H1 (cell line): ENCODE measurements at places on chromosomes 5 and 9. TPM values are rescaled to one million over a fixed set of nuclear protein-coding genes. Genes with fewer than 3 reads are reported as not detected.

GRCh38 chr5:36878392-36879082, 2.0 kb downstream of the NIPBL start:
- peak overlapping the region; percentile 93 for H3K4me3 ChIP-seq
- DNase-seq = no peak
- no peaks in the 10 kb centered on the region; the same call in 1 of the 2 replicates for H3K4me1 ChIP-seq
- no peaks in the 10 kb centered on the region for H3K27me3 ChIP-seq

DNA sequence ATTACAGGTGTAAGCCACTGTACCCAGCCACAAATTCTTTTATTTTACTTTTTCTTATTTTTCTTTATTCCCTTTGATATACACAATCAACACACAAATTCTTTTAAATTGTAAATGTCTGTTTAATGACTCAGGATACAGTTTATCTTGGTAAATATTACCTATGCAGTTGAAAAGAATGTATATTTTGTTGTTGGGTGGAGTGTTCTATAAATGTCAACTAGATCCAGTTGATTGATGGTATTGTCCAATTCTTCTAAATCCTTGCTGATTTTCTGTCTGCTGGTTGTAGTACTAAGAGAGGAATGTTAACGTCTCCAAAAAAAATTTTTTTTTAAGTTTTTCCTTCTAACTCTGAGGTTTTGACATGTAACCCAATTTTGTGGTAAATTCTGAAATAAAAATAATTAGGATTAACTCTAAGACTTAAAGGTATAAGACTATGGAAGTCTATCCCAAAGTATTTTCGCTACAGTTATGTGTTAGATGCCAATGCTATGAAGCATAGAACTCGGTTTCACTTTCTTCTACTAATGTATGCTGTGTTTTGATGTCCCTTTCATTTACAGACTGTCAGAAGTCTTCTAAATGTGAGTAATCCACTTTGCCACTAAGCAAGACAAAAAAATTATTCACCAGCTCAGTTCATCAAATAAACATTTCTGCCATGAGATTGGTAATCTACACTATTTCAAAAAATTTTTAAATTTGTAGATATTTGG, 720.2 kb upstream of the C9orf72 start:
- H3K4me3 ChIP-seq = no peak overlapping the region
- no peaks in the 10 kb centered on the region for H3K36me3 ChIP-seq
- no peaks in the 10 kb centered on the region for H3K27me3 ChIP-seq
- H3K4me1 ChIP-seq = no peaks in the 10 kb centered on the region

DNA sequence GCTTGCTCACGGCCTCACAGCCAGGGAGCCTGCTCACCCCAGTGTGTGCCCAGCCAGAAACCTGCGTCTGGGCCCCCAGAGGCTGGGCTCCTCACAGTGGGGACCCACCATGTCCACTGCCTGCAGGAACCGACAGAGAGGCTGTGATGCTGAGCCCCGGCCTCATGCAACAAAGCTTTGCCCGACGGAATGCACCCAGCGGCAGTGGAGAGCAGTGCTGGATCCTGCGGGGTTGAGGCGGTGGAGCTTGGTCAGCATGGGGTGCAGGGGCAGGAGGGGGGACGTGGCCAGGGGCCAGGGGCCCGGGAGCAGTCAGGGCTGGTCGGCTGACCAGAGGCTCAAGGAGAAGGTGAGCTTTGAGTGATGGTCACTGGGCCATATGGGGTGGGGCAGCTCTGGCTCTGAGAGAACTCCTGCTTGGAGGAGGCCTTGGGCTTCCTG, 7.7 kb upstream of the CEP72 start:
- peaks cover 2% of the 10 kb centered on the region; the same call in 1 of the 2 replicates for H3K27me3 ChIP-seq
- no peak overlapping the region for H3K27ac ChIP-seq
- H3K4me1 ChIP-seq = no peaks in the 10 kb centered on the region
- DNase-seq = no peak
- no peak overlapping the region for H3K4me3 ChIP-seq

DNA sequence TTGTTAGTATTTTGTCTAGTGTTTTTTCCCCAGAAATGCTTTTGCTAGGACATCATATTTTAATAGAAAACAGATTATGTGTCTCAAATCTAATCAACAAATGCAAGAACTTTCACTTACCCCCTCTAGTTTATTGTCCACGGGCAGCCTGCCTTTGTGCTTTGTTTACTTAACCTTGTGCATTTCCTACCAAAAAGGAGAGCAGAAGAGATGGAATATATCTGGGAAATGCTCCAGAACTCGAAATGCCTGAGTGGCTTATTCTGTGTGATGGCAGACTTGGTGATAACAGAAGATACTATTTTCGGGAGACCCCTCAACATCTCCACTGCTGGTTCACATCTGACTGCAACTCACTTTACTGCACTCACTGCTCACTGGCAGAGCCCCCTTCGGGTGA, 33.3 kb upstream of the SPDL1 start:
- no peaks in the 10 kb centered on the region for H3K4me1 ChIP-seq
- no peak overlapping the region for H3K4me3 ChIP-seq
- no peaks in the 10 kb centered on the region for H3K36me3 ChIP-seq
- H3K27me3 ChIP-seq = no peaks in the 10 kb centered on the region
- DNase-seq = no peak

GRCh38 chr5:6235726-6236125, 142.6 kb downstream of the MED10 start:
- no peaks in the 10 kb centered on the region for H3K36me3 ChIP-seq
- no peak for DNase-seq
- H3K27ac ChIP-seq = no peak overlapping the region
- no peaks in the 10 kb centered on the region for H3K27me3 ChIP-seq
- H3K4me1 ChIP-seq = no peaks in the 10 kb centered on the region

DNA sequence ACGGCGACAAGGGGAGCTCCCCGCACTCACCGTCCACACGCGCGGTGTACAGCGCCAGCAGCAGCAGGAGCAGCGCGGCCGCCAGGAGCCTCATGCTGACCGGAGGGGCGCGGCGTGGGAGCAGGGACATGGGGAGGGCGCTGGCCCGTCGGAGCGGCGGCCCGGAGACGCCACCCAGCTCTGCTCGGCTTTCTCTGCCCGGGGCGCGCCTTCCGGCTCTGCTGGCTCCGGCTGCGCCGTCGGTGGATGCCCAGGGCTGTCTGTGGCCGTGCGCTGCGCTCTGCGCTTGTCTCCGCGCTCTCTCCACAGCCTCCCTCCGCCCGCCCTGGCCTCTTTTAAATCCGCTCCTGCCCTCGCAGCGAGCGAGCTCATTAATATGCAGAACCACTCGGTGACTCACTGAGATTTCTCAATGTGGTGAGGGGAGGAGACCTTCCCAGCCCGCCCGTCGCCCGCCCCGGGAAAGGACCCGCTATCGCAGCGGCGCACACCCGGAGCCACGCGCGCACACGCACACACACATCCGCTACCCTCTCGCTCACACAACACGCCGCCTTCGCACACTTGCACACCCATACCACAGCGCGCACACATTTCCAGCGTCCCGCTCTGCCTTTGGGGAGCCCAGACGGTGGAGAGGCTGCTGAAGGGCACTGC, at the start of gene CXCL14:
Gene CXCL14 (minus strand): TSS at position 307 of the 657 bp plus-strand sequence. CDS start 213 bp downstream, at position 94.
- no peak for DNase-seq
- no peak within 1 kb of the TSS for H3K27ac ChIP-seq
- peak within 1 kb of the TSS; percentile 61 for H3K4me3 ChIP-seq

- no peaks in the 10 kb centered on the region for H3K27me3 ChIP-seq
- peak overlapping the region; percentile 12; the same call in 1 of the 2 replicates for H3K4me3 ChIP-seq
- H3K4me1 ChIP-seq = peaks cover 5% of the 10 kb centered on the region
- H3K27ac ChIP-seq = no peak overlapping the region
- no peaks in the 10 kb centered on the region for H3K36me3 ChIP-seq
- DNase-seq = no peak
Observed at GRCh38 chr9:114869845-114870244, 60.5 kb downstream of the TNFSF8 start.

GRCh38 chr9:4272126-4272525, 27.7 kb downstream of the GLIS3 start:
- DNase-seq = no peak
- no peak overlapping the region for H3K27ac ChIP-seq
- no peaks in the 10 kb centered on the region for H3K4me1 ChIP-seq
- no peaks in the 10 kb centered on the region for H3K36me3 ChIP-seq
- no peaks in the 10 kb centered on the region for H3K27me3 ChIP-seq

DNA sequence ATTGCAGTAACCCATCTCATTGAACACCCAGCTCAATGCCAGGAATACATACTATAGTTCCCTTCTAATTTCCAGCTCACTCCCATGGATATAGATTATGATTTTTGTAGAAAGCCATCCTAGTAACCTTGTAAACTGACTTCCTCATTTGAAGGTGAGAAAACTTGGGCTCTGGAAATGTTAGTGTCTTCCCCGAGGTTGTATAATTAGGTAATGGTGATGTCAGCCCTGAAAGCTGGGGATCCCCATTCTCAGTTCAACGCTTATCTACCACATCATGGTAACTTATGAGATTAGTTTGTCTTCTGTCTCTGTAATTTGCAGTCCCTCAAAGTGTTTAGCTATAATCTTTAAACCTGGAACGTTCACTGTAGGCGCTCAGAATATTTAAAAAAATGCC, 34.6 kb upstream of the PTCH1 start:
- no peak for DNase-seq
- no peaks in the 10 kb centered on the region for H3K36me3 ChIP-seq
- no peak overlapping the region for H3K27ac ChIP-seq
- peaks cover 48% of the 10 kb centered on the region for H3K27me3 ChIP-seq
- H3K4me3 ChIP-seq = no peak overlapping the region

- no peaks in the 10 kb centered on the region for H3K27me3 ChIP-seq
- H3K27ac ChIP-seq = no peak overlapping the region
- no peak overlapping the region for H3K4me3 ChIP-seq
- H3K4me1 ChIP-seq = no peaks in the 10 kb centered on the region
Observed at GRCh38 chr5:98843481-98843880, 70.0 kb downstream of the RGMB start.

DNA sequence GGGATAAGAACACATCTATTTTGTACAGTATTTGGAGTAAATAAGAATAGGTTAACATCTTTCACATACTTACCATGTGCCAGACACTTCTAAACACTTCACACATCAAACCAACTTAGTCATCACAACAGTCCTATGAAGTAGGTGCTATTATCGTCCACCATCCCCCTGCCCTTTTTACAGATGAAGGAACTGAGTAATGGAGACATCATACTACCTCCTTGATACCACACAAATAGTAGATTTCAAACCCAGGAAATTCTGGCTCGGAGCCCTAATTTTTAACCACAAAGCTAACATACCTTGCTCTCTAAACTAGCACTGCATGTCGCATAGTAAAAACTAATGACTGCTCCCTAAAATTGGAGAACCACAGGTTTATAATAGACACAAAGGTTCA, 4.2 kb upstream of the ZNF366 start:
- H3K36me3 ChIP-seq = no peaks in the 10 kb centered on the region
- no peak overlapping the region for H3K4me3 ChIP-seq
- no peak overlapping the region for H3K27ac ChIP-seq
- peaks cover 8% of the 10 kb centered on the region for H3K4me1 ChIP-seq
- H3K27me3 ChIP-seq = no peaks in the 10 kb centered on the region
- no peak for DNase-seq

- no peak for DNase-seq
- no peak overlapping the region for H3K4me3 ChIP-seq
- H3K27me3 ChIP-seq = no peaks in the 10 kb centered on the region
- no peak overlapping the region for H3K27ac ChIP-seq
- no peaks in the 10 kb centered on the region for H3K4me1 ChIP-seq
- H3K36me3 ChIP-seq = no peaks in the 10 kb centered on the region
Observed at GRCh38 chr5:175813943-175814630, 57.3 kb upstream of the CPLX2 start.

- H3K36me3 ChIP-seq = no peaks in the 10 kb centered on the region
- H3K4me3 ChIP-seq = no peak overlapping the region
- no peaks in the 10 kb centered on the region for H3K4me1 ChIP-seq
Observed at GRCh38 chr9:31629292-31629691, 755.2 kb upstream of the ACO1 start.

DNA sequence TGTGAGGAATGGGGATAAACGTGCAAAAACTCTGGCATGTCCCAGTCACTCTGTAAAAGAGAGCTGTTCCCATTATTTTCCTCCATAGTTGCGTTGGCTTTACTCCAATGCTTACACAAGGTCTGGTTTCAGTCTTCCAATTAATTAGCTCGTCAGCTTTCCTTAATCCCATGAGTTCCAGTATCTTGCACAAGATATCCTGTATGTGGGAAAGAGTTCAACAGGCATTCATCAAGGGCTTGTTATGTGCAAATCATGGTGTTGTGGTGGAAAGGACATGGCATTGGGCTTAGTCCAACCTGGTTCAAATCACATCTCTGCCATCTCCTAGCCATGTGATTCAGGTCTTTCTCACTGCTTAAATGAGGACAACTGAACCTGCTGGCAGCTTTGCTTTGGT, 77.5 kb upstream of the PANK3 start:
- peak; percentile 3 for DNase-seq
- 0 out of 2 replicates have a peak, but pooled peaks cover 3% of the 10 kb centered on the region for H3K4me1 ChIP-seq
- no peak overlapping the region for H3K4me3 ChIP-seq
- no peak overlapping the region for H3K27ac ChIP-seq

Gene HRH2
- polyA plus RNA-seq = 7.8 and 10.2 TPM in 2 replicates

Gene SLIT3
- polyA plus RNA-seq = 1.2 and 2.0 TPM in 2 replicates

Gene NSG2
- polyA plus RNA-seq = 0.53 and 0.56 TPM in 2 replicates

Gene TAS2R1
- polyA plus RNA-seq = not detected in 2 replicates

Gene LTC4S
- polyA plus RNA-seq = 3.7 and 3.8 TPM in 2 replicates

Gene HMGCS1
- 45.2 and 63.6 TPM in 2 replicates for polyA plus RNA-seq
